ENCODE measurements at places on chromosomes 1 and 21.

DNA sequence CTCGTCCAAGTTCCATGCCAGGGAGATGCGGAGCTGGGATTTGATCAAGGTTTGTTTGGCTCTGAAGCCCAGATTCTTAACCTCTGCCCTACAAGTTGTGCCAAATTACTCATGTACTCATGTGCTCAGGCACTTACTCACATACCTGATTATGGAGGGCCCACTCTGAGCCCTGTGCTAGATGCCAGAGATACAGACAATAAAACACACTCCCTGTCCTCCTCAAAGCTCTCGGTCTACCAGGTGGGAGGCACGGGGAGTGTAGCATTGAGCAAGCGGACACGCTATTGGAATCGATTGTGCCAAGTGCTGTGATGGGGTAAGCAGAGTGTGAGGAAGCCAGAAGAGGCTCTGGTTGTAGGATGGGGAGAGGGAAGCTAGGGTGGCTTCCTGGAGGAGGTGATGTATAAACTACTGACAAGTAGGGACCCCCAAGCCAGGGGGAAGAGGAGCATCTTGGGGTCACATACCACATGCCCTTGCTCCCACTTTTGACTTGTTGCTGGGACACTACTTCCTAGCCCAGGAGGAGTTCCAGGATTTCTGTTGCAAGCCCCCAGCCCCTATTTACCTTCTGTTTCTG, 49.8 kb upstream of the IFNLR1 start:
- no peak for DNase-seq

- DNase-seq = no peak
These were observed 38.9 kb downstream of the CCDC18 start for GRCh38 chr1:93219443-93219842.

- DNase-seq = no peak
These were observed 46.8 kb downstream of the CD247 start for GRCh38 chr1:167471568-167471967.

DNA sequence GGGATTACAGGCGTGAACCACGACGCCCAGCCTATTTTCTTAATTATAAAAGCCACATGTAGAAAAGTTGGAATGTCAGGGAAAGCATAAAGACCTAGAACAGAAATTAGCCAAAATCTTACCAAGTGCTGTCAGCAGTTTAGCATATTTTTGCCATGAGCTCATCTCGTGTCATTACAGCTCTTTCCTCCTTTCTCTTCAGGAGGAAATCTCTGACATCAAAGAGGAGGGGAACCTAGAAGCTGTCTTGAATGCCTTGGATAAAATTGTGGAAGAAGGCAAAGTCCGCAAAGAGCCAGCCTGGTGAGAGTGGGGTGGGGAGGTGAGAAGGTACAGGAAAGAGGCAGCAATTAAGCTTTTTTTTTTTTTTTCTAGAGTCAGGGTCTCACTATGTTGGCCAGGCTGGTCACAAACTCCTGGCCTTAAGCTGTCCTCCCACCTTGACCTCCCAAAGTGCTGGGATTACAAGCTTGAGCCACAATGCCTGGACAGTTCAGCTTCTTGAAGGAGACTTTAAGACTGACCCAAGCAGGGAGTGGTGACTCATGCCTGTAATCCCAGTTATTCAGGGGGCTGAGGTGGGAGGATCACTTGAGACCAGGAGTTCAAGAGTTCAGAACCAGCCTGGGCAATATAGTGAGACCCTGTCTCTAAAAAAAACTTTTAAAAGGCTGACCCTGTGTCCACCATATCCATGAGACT, 8.4 kb upstream of the BGLAP start:
- DNase-seq = no peak

DNA sequence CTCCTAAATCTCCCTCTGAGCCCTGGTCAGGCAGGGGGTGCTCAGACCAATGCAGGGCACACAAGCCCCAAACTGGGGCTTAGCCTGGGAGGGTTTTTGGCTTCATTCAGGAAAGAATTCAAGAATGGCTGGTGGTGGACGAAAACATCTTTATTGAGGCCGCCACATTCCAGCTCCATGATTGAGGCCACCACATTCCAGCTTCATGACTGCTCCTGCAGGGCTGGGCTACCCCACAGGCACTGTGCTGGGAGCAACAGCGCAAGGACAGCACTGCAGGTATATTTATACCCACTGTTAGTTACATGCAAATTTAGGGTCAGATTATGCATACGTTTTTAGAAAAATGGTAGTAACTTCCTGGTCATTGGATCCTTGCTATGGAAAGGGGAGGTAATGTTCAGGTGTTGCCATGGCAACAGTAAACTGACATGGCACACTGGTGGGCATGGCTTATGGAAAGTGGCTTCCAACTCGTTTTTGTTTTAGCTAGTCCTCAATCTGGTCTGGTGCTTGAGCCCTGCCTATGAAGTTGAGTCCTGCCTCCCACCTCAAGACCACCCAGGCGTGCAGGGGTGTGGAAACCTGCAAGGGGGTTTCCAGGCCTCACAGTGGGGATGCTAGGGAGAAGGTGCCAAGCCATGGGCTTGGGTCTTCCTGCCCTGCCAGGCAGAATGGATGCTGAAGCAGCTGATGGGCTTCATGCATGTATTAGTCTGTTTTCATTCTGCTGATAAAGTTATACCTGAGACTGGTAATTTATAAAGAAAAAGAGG, 348.7 kb upstream of the AJAP1 start:
- DNase-seq = no peak

- no peak for DNase-seq
These were observed 195.2 kb upstream of the RAB4A start for GRCh38 chr1:229075716-229076115.

DNA sequence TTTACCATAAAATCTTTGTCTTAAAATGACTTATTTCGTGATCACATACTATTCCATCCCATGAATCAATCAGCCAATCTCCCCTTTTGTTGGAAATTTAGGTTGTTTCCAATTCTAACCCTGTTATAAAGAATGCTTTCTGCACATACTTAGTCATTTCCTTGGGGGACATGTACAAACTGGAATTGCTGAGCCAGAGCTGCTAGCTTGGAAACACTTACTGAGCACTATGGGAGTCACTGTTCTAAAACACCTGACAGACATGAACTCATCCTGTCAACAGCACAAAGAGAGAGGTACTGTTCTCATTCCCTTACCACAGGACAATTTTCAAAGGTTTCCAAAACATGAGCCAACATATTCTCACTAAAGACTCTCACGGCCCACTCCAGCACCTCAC, 32.1 kb downstream of the AK2 start:
- no peak for DNase-seq

DNA sequence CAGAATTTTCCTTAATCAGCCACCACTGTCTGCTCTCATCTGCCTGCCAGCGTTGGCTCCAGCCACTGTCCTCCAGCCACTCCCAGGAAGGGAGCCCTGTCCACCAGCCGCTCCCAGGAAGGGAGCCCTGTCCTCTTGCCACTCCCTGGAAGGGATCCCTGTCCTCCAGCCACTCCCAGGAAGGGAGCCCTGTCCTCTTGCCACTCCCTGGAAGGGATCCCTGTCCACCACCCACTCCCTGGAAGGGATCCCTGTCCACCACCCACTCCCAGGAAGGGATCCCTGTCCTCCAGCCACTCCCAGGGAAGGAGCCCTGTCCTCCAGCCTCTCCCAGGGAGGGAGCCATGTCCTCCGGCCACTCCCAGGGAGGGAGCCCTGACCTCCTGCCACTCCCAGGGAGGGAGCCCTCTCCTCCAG, 726.5 kb downstream of the PTPRU start:
- no peak for DNase-seq

GRCh38 chr1:7292714-7293419, 478.2 kb upstream of the VAMP3 start:
- no peak for DNase-seq

GRCh38 chr21:45471525-45472221, 66.7 kb downstream of the COL18A1 start:
- no peak for DNase-seq

- DNase-seq = no peak
These were observed 9.5 kb upstream of the C1orf174 start for GRCh38 chr1:3909615-3910014.

DNA sequence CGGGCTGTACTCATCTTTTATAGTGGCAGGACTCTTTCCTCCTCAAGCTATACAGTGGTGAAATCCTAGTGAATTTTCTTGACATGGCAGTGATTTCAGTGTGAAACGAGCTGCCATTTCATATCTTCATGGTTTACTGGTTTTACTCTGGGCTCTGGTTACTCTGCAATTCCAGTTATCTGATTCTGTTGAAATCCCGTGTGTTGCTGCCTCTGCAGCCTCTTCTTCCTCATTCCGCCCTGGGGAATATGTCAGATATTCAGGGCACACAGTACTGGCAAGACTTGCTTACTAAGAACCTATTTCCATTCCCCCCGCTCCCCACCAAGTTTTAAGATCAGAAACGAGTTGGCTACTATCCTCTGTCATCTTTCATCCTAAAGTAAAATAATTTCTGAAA, 7.9 kb upstream of the OR2B11 start:
- no peak for DNase-seq

DNA sequence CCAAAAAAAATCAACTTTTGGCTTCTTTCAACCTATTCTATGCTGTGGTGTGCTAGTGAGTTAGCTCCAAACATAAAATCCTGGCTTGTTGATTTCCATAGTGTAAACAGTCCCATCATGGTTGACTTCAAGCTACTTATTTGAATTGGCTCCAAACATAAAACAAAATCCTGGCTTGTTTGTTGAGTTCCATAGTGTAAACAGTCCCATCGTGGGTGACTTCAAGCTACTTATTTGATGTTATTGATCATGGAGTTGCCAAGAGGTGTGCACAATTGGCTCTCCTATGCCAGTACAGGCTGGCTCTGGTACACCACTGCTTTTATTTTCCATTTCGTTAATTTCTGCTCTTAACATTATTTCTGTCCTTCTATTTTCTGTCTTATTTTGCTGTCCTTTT, 1.8 kb upstream of the COA6 start:
- DNase-seq = no peak

- no peak for DNase-seq
These were observed 48.2 kb downstream of the RAB3GAP2 start for GRCh38 chr1:220224033-220224432.

GRCh38 chr1:61287734-61288133, 205.4 kb downstream of the NFIA start:
- DNase-seq = no peak

DNA sequence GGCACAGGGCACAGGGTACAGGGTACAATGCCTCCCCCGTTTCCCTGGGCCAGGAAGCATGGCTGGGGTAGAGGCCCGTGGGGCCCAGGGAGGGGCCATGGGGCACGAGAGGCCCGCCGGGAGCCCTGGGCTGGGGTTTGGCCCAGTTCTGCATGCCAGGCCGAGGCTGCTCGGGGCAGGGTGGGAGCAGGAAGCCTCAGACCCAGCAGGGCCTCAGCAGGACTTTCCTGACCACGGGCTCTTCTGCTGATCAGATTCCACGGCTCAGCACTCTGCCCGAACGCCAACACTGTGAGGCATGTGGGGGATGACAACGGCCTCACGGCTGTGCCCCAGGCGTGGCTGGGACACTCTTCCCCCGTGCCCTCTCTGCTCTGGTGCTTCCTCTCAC, 104.3 kb downstream of the NPHP4 start:
- DNase-seq = no peak

DNA sequence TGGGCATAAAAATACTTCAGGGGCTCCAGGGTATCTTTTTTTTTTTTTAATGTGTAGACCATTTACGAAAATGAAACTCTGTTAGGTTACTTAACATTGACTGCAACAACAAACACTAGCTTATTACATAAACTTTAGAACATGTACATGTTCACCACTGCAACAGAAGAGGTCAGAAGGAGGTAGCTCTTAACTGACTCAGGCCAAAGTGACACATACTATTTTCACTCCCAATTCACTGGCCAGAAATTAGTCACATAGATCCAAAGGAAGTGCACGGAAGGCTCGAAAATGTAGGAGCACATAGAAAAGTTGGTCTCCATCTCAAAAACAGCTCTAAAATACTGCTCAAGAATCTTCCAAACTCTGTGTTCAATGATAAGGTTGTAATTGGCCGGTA, 107.2 kb downstream of the AKT3 start:
- DNase-seq = no peak

- DNase-seq = no peak
These were observed 16.6 kb downstream of the BCAR3 start for GRCh38 chr1:93665015-93665414.

DNA sequence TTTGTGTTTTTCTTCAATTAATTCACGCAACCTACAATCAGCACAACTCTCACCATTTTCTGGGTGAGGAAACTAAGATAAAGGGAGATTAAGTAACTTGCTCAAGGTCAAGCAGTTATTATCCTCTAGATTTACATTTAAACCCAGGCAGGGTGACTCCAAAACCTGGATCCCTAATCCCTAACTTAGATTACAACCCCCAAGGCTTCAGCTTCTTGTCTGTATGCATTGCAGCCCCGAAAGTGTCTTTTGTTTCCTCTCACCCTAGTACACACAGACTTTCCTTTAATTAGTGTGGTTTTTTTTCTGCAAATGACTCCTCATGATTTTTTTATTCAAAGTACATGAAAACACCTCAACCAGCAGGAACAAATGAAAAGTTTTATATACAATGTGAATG, 748.6 kb upstream of the ADGRL2 start:
- DNase-seq = no peak

- DNase-seq = no peak
These were observed 61.5 kb upstream of the KLHDC7A start for GRCh38 chr1:18419113-18419844.

GRCh38 chr1:201254625-201255478, 28.5 kb upstream of the PKP1 start:
- DNase-seq = no peak

DNA sequence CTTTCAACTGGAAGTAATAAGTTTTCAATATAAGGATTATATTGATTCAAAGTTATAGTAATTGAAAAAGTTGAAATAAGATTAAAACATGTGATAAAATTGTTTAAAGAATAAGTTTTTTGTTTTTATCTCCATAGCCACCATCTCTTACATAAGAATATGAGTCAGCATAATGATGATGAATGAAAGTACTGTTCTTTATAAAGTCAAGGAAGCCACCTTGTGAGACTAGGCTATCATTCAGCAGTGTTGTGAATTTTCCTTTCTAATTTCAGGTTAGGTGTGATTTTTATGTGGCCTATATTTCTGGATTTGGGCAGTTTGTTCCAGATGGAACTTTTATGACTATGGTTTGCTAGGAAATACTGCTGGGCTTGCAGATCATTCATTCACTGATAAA, 22.4 kb upstream of the ASB17 start:
- DNase-seq = no peak

DNA sequence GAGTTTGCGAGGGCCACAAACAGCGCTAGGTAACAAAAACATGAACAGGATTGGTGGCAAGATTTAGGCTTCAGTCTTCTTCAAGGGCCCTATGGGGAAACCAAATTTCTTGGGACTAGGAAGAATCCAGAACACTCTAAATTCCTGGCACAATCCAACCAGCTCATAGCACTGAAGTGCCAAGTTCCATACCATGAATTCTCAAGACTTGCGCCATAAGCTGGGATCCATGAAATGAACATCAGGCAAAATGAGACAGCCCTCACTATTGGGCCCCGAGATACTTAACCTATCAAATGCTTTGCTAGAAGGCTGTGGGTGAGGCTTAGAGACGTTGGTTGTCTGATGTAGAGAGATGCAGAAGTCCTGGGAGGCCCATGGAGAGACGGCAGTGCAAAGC, 322.1 kb downstream of the PAPPA2 start:
- no peak for DNase-seq
